Panc1 (cell line): ENCODE measurements at places on chromosomes 16 and 17. TPM values are rescaled to one million over a fixed set of nuclear protein-coding genes. Genes with fewer than 3 reads are reported as not detected.

SLC6A2 gene
- 0.10 TPM for total RNA-seq

RNF222 gene
- not detected for total RNA-seq

DNA sequence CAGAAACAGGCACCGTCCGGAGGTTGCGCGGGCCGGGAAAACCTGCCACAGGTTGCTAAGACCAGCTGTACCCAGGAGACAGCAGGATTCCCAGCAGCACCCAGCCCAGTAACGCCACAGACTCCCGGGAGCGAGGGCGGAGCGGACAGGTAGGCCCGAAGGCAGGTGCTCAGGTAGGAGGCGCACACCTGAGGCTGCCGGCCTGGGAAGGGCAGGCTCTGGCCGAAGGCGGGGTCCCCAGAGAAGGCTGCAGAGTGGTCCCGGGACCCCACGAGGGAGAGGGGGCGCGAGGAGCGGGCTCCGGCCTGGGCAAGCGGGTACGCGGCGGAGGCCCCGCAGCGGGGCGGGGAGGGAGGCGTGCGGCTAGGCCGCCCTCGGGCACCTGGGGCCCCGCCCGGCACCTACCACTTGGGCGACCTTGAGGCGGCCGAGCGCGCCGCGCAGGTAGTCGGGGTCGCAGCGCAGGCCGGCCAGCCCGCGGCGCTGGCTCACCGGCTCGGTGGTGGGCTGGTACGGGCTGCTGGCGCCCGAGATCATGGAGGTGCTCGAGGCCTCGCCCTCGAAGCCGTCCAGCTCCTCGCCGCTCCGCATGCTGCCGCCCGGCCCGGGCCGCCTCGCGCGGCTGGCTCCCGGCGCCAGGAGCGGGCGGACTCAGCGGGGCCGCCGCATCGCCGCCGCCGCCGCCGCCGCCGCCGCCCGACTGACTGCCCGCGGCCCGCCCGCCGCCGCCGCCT, 441 bp downstream of the CMTM4 start:
- H3K36me3 ChIP-seq = no peaks in the 10 kb centered on the region; the same call in 1 of the 2 replicates
- no peaks in the 10 kb centered on the region for H3K27me3 ChIP-seq
- DNase-seq = no peak
- peaks cover 3% of the 10 kb centered on the region; the same call in 1 of the 2 replicates for H3K4me1 ChIP-seq
- peak overlapping the region; percentile 45; the same call in 1 of the 2 replicates for H3K27ac ChIP-seq

KRTAP4-3 gene
- not detected for total RNA-seq

DNA sequence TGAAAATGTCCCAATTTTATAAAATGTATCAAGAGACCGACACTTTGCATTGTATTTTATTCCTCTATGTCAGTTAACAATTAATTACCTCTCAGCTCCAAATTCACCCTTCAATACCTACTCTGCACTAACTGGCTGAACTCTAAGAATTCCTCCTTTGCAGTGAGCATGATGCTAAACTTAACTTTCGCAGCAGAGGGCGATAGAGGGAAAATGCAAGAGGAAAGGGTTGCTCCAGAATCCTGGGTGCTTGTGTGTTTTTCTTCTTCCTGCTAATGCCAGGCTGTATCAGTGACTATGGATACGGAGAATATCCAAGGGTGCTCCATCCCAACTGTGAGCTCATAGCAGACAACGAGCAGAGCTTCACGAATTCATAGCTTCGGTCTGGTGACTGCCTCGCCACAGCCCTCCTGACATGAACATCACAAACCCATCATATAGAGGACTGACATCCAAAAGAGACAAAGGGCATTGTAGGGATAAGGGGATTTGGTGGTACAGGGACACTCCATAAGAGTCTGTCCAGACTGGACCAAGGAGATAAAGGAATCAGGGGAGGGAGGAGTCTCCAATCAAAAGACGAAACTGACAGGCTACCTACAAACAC, 172.9 kb downstream of the STX8 start:
- H3K36me3 ChIP-seq = no peaks in the 10 kb centered on the region
- no peak for DNase-seq
- no peak overlapping the region for H3K27ac ChIP-seq
- H3K27me3 ChIP-seq = no peaks in the 10 kb centered on the region
- no peak overlapping the region for H3K4me3 ChIP-seq

- H3K4me3 ChIP-seq = no peak overlapping the region
- no peaks in the 10 kb centered on the region for H3K4me1 ChIP-seq
- H3K27me3 ChIP-seq = no peaks in the 10 kb centered on the region
- H3K27ac ChIP-seq = no peak overlapping the region
Measured at GRCh38 chr16:50006964-50007363, 18.1 kb upstream of the CNEP1R1 start.

DNA sequence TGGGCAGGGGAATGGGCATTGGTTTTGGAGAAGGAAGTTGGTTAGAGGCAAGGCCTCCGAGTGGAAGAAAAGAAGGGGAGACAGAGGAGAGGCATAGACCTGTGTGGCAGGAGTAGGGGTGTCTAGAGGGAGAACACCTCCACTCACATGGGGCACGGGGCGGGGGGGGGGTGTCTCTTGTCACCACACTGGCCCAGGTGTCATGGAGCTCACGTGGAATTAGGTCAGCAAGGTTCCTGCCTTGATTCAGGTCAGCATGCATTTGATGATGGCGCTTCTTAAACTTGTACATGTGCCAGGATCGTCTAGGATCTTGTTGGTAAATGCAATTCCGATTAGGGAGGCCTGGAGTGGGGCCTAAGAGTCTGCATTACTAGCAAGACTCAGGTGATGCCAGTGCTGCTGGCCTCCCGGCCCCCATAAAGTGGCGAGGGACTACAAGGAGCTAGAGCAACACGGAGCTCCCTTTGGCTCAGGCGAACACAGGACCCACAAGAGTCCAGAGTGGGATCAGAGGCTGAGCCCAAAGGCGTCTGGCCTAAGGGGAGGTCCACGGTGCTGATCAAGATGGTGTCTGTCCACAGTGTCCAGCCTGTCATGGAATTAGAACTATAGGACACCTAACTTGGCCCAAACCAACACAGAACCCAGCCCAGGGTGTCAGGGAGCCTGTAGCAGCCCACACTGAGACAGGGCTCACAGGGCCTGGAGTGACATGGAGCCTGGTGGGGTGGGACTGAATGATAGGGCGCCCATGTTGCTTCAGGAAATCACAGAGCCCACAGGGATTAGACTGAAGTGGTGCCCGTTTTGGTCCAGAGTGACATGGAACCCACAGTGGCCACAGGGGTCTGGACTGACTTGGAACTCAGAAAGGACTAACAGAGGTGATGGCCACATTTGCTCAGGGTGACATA, 16.7 kb downstream of the EPOP start:
- H3K27ac ChIP-seq = no peak overlapping the region
- H3K4me3 ChIP-seq = no peak overlapping the region
- no peaks in the 10 kb centered on the region for H3K4me1 ChIP-seq
- DNase-seq = no peak
- H3K27me3 ChIP-seq = no peaks in the 10 kb centered on the region

GRCh38 chr16:4244254-4245076, 2.6 kb upstream of the SRL start:
- H3K36me3 ChIP-seq = no peaks in the 10 kb centered on the region
- H3K27me3 ChIP-seq = no peaks in the 10 kb centered on the region
- no peaks in the 10 kb centered on the region for H3K4me1 ChIP-seq
- no peak overlapping the region for H3K27ac ChIP-seq

GRCh38 chr17:65366102-65366844, 195.2 kb downstream of the AXIN2 start:
- DNase-seq = no peak
- no peaks in the 10 kb centered on the region for H3K4me1 ChIP-seq
- H3K27ac ChIP-seq = no peak overlapping the region

DNA sequence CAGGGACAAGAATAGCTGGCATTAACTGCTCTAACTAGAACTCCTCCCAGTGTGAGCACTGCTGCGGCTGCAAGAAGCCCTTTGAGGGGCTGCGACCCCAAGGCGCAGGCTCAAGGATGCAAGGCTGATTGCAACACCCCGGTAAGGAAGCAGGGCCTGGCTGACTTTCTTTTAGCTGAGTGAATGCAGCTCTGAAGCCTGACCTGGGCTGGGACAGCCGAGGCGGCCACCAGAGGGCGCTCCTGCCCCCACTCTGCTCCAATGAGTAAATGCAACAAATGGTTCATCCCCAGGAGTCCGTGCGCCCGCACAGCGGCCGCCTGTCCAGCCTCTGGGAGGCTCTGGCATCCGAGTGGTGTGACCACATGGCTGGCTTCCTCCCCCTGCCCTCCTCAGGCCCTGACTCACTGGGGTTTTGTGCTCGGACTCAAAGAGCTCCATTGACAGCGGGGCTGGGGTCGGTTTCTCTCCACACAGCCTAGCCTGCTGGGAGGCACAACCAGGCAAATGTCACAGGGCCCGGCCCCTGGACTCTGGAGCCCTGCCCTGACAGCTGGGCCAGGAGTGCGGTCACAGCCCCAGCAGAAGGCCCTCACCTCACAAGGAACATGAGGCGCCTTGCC, at the start of gene SMIM5:
TSS of gene SMIM5 (plus strand) at position 572 of the 623 bp plus-strand sequence. CDS start 6,768 bp downstream, outside the sequence.
- H3K4me1 ChIP-seq = peaks cover 25% of the 10 kb centered on the region
- H3K36me3 ChIP-seq = no peaks in the 10 kb centered on the region
- no peak within 1 kb of the TSS for H3K4me3 ChIP-seq

DNA sequence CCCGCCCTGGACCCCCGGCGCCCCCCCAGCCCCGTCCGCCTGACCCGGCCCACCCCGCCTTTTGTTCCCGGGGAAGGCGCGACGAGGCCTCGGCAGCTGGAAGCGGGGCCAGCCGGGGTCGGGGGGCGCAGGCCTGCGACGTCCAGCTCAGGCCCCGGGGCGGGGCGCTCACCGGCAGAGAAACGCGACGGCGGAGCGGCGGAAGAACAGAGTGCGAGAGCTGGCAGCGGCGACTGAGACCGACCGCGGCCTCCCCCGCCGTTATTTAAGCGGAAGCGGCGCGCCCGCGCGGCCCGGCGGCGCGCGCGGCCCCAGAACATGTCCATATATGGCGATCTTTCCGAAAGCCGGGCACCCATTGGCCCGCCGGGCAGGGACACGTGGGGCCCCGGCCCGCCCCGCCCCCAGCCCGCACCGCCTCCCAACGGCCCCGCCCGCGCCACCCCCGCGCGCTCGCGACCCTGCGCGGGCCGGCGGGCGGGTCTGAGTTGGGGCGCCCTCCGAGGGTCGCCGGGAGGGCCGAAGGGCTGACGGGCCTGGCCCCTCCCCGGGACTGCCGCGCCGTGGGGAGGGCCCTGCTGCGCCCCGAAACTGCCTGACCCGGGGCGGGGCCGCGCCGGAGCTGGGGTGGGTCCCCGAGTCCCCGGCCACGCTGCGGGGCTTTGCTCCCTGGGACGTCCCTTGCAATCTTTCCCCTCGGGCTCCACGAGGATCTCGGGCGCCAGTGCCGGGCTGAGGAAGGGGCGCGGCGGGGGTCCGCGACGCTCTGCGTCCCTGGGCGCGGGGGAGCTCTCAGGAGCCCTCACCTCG, at the start of gene ACTG1:
TSS of gene ACTG1 (minus strand) at position 238 of the 810 bp plus-strand sequence. CDS start 445 bp downstream, outside the sequence.
- H3K36me3 ChIP-seq = peaks cover 31% of the 10 kb centered on the region
- DNase-seq = no peak
- peaks cover 27% of the 10 kb centered on the region for H3K4me1 ChIP-seq
- H3K27ac ChIP-seq = peak within 1 kb of the TSS; percentile 94
- no peaks in the 10 kb centered on the region for H3K27me3 ChIP-seq

- no peaks in the 10 kb centered on the region for H3K27me3 ChIP-seq
- no peak overlapping the region for H3K4me3 ChIP-seq
- no peaks in the 10 kb centered on the region for H3K4me1 ChIP-seq
- DNase-seq = no peak
- no peak overlapping the region for H3K27ac ChIP-seq
- no peaks in the 10 kb centered on the region for H3K36me3 ChIP-seq
Measured at GRCh38 chr16:75502916-75503605, 7.8 kb upstream of the CHST6 start.

DNA sequence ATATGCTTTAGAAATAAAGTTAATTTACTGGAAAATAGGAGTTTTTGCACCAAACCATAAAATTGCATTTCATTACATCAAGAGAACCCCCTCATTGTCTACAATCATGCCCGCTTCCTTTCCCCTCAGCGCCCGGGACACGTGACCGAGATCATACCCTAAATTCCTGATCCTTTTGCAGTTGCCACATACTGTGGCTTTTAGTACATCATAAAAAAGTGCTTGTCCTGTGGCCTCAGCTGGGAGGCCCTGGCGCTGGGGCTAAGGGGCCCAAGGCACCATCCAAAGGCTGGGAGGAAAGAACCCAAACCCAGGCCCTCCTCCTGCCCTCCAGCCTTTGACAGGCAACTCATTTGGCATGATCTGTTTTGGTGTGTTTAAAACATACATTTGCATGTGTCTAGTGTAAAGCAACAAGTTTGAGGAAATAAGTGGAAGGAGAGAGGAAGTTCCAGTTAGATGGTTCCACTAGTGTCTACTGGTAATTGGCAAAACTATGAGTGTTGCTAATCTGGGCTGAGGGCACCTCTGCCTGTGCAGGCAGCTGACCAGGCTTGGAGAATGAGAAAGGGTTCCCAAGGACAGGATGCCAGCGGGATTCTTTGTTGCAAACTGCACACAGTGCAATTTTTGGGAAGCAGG, 6.0 kb downstream of the CDK5R1 start:
- no peaks in the 10 kb centered on the region for H3K27me3 ChIP-seq
- H3K4me3 ChIP-seq = no peak overlapping the region
- no peak overlapping the region for H3K27ac ChIP-seq
- no peak for DNase-seq
- no peaks in the 10 kb centered on the region for H3K36me3 ChIP-seq

- no peak overlapping the region for H3K4me3 ChIP-seq
- no peaks in the 10 kb centered on the region for H3K36me3 ChIP-seq
- peaks cover 25% of the 10 kb centered on the region for H3K27me3 ChIP-seq
- no peak overlapping the region for H3K27ac ChIP-seq
Measured at GRCh38 chr17:77660524-77660923, 298.0 kb upstream of the TNRC6C start.

PRSS8 gene
- 0.15 TPM for total RNA-seq

- H3K4me1 ChIP-seq = 0 out of 2 replicates have a peak, but pooled peaks cover 3% of the 10 kb centered on the region
- H3K36me3 ChIP-seq = no peaks in the 10 kb centered on the region
- no peak overlapping the region for H3K27ac ChIP-seq
Measured at GRCh38 chr17:56823848-56824247, 9.9 kb downstream of the C17orf67 start.

GRCh38 chr17:63165400-63165799, 199.4 kb downstream of the TANC2 start:
- no peak for DNase-seq
- H3K4me1 ChIP-seq = no peaks in the 10 kb centered on the region
- H3K4me3 ChIP-seq = no peak overlapping the region
- no peak overlapping the region for H3K27ac ChIP-seq
- no peaks in the 10 kb centered on the region for H3K27me3 ChIP-seq

KRTAP2-2 gene
- not detected for total RNA-seq

DNA sequence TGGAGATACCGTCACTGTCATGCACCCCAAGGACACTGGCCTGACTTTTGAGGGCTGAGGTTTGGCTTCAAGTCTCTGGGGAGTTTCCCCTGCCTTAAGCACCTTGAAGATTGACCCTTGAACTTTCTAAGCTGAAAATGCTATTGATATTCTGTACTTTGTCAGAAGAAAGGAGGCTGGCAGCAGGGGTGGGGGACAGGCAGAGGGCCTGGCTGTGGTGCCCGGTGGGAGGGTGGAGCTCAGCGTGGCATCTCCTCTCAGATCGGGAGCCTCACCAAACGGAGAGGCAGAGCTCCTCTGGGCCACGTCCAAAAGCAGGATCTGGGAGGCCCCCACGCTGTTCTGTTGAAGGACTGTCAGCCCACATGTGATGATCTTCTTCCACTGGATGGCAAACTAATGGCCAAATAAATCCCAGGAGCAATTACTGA, 305.2 kb upstream of the IRX3 start:
- H3K4me1 ChIP-seq = no peaks in the 10 kb centered on the region
- no peaks in the 10 kb centered on the region for H3K36me3 ChIP-seq
- H3K27me3 ChIP-seq = peaks cover 4% of the 10 kb centered on the region; the same call in 1 of the 2 replicates
- H3K4me3 ChIP-seq = no peak overlapping the region
- no peak for DNase-seq
- no peak overlapping the region for H3K27ac ChIP-seq

GRCh38 chr17:79930062-79930876, 91.0 kb upstream of the CBX4 start:
- H3K27ac ChIP-seq = no peak overlapping the region
- no peaks in the 10 kb centered on the region for H3K36me3 ChIP-seq
- H3K27me3 ChIP-seq = no peaks in the 10 kb centered on the region
- peak overlapping the region; percentile 44 for H3K4me3 ChIP-seq
- H3K4me1 ChIP-seq = peaks cover 26% of the 10 kb centered on the region
- DNase-seq = no peak
